ENCODE measurements at places on chromosomes 5 and 9. TPM values are rescaled to one million over a fixed set of nuclear protein-coding genes. Genes with fewer than 3 reads are reported as not detected.

Gene OSMR
- total RNA-seq: 13.9 TPM

Gene SV2C
- 3.1 TPM for total RNA-seq

Gene PLPP7
- total RNA-seq: 15.3 TPM

Gene MARCOL
- not detected for total RNA-seq

Gene MYO10
- 103 TPM for total RNA-seq

Gene COX7C
- total RNA-seq: 266 TPM

Gene MAP1B
- total RNA-seq: 748 TPM

Gene ZFP62
- total RNA-seq: 65.9 TPM

Gene IQGAP2
- total RNA-seq: 57.8 TPM

Gene CNTLN
- 38.5 TPM for total RNA-seq

Gene VCAN
- 308 TPM for total RNA-seq

Gene REEP2
- 29.5 TPM for total RNA-seq

Gene GRM6
- 38.8 TPM for total RNA-seq

Gene SHB
- 14.2 TPM for total RNA-seq

Gene GPX8
- 58.7 TPM for total RNA-seq

Gene SIGMAR1
- 45.1 TPM for total RNA-seq

Gene DND1
- 0.60 TPM for total RNA-seq

Gene ZNF608
- total RNA-seq: 144 TPM

Gene OLFM1
- 48.8 TPM for total RNA-seq

Gene GABRA6
- not detected for total RNA-seq

Gene PGM5
- 61.8 TPM for total RNA-seq

Gene SPINK5
- 1.5 TPM for total RNA-seq

Gene BAAT
- total RNA-seq: 0.22 TPM

Gene NFX1
- 41.0 TPM for total RNA-seq

Gene SLC4A9
- total RNA-seq: not detected

Gene AQP7
- not detected for total RNA-seq

Gene SPATA31D4
- total RNA-seq: not detected

Gene PALM2AKAP2
- 40.9 TPM for total RNA-seq

Gene PIP5KL1
- 3.2 TPM for total RNA-seq

Gene INSL4
- total RNA-seq: not detected

Gene CNTFR
- 23.9 TPM for total RNA-seq

Gene CDX1
- total RNA-seq: not detected

Gene NDST1
- 100 TPM for total RNA-seq

Gene ELOVL7
- total RNA-seq: 6.7 TPM

Gene ACOT12
- not detected for total RNA-seq

Gene PTGES
- total RNA-seq: 8.9 TPM

Gene CTNND2
- 37.3 TPM for total RNA-seq

Gene OSTF1
- total RNA-seq: 24.8 TPM

Gene ARL14EPL
- not detected for total RNA-seq

Gene TRPM6
- total RNA-seq: 0.44 TPM

Gene EPB41L4B
- 8.9 TPM for total RNA-seq

Gene HRCT1
- total RNA-seq: not detected

Gene PCDHB16
- total RNA-seq: 9.2 TPM

Gene ROPN1L
- total RNA-seq: 3.6 TPM

Gene CXXC5
- 156 TPM for total RNA-seq

Gene AMBP
- total RNA-seq: not detected

Gene ANKH
- total RNA-seq: 50.7 TPM

Gene BTNL8
- not detected for total RNA-seq

Gene PCDHB15
- 14.5 TPM for total RNA-seq

Gene SMIM32
- total RNA-seq: not detected

Gene CDC23
- total RNA-seq: 40.4 TPM

Gene PCDHA12
- total RNA-seq: 5.1 TPM

Measured in camera-type eye (tissue), 1 donor.